ENCODE measurements at places on chromosomes 4 and X.

DNA sequence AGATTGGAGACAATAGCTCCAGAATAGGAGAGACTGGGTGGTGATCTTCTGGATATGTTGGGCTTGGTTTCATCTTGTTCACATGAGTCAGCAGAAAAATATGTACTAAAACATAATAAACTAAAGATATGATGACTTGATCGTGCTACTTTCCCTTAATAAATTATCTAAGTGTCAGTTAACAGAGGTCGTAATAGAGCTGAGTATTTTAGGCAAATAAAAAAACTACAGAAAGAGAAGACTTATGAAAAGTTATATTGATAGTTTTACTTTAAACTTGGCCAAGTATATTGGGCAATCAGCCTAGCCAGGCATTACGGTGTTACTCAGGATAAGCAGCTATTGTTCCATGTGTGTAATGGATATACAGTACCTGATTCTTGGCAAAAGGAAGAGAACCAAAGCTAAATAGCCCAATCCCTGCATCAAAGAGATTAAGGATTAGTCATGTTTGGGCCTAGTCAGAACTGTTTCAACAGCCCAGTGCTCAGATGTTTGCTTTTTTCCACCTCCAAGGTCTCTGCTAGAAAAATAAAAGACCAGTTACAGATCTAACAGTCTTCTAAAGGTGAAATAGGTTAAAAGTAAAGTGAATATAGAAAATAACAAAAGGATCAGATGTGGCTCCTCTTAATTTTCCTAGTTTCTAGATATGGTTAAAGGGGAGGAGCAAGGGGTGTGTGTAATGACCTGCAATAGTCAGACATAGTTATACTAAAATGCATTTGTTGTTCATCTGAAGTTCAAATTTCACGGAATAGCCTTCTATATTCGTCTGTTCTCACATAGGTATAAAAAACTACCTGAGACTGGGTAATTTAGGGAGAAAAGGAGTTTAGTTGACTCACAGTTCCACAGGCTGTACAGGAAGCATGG lies 262.6 kb downstream of the ADGRL3 start:
- DNase-seq, result no peak

DNA sequence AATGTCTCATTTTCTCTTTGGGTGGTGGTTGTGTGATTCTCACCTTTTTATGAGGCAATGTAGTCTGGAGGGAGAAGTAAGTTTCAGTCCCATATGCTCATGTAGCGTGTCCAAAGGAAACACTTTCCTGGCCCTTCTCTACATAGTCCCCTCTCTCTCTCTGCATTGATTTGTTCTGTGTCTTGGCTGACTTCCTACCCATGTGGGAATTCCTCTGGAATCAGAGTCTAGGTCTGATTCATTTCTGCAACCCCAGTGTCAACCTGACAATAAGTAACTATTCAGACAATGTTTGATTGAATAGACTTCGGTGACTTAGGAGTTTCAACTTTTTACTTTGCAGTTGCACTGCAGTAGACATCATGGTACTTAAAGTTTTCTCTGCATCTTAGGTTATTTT lies 2.7 kb upstream of the ALAS2 start:
- no peak for DNase-seq

GRCh38 chrX:36978886-36979285 lies 29.3 kb upstream of the FAM47C start:
- DNase-seq, result no peak

GRCh38 chr4:185950891-185951290 lies 118.1 kb upstream of the TLR3 start:
- no peak for DNase-seq

DNA sequence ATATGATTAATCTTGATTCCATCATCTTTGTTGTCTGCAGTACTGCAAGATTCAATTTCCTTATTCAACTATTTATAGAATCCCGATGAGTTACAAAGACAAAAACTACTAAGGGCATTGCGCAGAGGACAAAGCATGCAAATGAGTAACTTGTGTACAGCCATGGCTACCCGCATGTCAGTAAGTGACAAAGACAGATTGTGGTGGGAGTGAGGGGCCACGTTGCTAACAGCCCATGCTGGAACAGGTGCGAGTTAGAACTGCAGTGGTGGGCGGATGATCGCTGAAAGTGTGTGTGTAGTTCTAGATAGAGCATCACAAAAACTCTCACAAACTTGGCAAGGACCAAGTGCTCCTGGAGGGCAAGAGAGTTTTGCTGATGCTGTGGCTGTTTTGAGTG lies 49.5 kb downstream of the ACOX3 start:
- no peak for DNase-seq

GRCh38 chrX:131264053-131264452 lies 25.1 kb downstream of the IGSF1 start:
- DNase-seq, result no peak

- DNase-seq, result no peak
Observed at GRCh38 chr4:68451246-68452211, 4.3 kb downstream of the TMPRSS11E start.

DNA sequence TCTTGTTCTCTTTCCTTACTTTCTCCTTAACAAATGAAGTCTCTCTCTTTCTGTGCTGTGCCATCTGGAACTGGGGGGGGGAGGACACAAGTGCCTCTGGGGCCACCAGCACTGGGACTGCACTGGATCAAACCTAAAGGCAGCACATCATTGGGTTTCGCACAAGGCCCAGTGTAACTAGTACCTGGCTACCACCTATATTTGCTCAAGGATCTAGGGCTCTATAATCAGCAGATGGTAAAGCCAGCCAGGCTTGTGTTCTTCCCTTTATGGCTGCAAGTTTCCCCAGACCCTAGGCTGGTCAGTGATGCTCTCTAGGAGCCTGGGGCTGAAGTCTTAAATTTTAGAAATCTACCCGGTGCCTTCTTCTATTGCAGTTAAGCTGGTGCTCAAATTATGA lies 40.1 kb downstream of the RTL3 start:
- DNase-seq, result no peak

- DNase-seq, result no peak
Observed at GRCh38 chr4:95105983-95106382, 348.2 kb downstream of the BMPR1B start.

DNA sequence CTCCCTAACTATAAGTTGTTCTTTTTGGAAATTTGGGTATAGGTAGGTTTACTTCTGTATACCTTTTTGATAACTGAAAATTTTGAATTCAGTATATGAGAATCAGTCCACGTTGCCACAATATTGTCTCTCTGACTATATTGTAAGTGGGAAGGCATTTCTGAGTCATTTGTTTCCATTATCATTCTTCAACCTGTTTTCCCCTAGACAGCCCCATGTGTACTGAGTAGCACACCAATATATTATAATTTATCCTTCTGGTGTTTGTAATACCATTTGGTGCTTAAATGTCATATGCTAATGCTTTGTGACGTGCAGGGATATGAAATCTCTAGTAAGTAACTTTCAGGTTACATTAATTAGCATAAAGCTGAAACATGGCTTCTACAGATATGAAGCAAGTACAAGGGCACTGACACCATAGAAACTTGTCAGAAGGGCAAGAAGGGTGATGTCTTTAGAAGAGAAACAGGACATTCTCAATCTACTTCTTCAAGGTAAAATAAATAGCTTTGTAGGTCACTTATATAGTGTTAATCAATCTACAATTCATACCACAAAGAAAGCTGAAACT lies 27.7 kb downstream of the PAK3 start:
- no peak for DNase-seq

DNA sequence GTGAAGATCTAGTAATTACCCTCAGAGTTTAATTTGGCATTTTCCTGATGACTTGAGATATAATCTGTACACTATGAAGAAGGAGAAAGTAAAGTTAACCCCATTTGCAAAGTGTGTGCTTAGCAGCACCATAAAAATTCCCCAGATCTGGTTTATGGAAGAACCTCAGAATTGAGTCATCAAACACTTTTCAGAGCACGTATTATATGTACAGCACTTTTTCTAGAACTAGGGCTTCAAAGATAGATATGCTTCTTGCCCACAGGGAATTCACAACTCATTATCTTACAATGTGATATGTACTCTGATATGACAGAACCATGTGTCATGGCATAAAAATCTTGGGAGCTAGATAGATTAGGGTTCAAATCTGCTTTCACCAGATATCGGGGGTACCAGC lies 150.9 kb downstream of the SLC10A7 start:
- no peak for DNase-seq

- no peak for DNase-seq
Observed at GRCh38 chr4:153651116-153651515, 33.0 kb upstream of the TLR2 start.

GRCh38 chr4:184751585-184751956 lies 17.7 kb upstream of the CENPU start:
- DNase-seq, result no peak

DNA sequence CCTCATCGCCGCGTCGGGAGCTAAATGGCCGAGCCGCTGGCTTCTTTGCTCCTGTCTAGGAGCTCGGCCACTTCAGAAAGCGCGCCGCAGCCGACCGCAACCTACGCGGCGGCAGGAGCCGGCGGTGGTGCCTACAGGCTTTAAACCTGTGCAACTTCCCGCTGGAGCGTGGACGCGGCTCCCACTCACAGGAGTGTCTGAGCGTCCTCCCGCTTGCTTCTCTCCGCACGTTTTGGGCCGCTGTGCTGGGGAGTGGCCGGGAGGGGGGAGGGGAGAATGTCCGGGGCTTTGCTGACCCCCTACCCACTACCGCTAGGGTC lies 1.0 kb downstream of the NHSL2 start:
- DNase-seq, result no peak

DNA sequence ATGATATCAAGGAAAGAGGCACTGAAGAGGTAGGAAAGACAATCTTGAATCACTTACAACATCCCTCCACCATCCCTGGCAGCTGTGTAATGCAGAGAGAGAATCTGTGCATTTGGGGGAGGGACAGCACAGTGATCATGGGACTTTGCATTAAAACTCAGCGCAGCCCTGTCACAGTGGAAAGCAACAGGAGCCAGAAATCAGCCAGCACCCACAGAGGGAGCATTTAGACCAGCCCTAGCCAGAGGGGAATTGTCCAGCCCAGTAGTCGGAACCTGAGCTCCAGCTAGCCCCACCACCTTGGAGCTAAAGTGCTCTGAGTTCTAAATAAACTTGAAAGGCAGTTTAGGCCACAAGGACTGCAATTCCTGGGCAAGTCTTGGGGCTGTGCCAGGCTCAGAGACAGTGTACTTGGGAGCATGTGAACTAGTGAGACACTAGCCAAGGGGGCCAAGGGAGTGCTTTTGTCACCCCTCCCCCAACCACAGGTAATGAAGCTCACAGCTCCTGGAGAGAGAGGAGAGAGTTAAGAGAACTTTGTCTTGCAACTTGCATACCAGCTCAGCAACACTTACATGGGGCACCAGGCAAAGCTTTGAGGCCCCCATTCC lies 83.9 kb upstream of the FAM241A start:
- DNase-seq, result no peak

- DNase-seq, result no peak
Observed at GRCh38 chrX:151552743-151553142, 10.7 kb upstream of the PASD1 start.

DNA sequence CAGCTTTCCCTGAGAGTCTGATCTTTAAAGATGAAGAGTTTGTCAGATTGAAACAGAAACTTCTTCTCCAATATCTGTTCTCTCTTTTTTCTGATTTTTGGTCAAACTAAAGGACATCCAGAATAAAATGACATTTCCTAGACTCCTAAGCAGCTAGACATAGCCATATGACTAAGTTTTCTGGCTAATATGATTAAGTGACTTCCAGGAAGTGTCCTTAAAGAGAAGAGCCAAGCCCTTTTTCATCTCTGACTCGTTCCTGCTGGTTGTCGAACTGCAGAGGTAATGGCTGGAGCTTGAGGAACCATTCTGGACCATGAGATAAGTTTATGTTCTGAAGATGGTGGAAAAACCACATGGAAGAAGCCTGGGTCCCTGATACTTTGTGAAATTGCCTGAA lies 546.0 kb downstream of the BCOR start:
- DNase-seq, result no peak

GRCh38 chr4:122576261-122577188 lies 44.3 kb downstream of the IL21 start:
- DNase-seq, result no peak

DNA sequence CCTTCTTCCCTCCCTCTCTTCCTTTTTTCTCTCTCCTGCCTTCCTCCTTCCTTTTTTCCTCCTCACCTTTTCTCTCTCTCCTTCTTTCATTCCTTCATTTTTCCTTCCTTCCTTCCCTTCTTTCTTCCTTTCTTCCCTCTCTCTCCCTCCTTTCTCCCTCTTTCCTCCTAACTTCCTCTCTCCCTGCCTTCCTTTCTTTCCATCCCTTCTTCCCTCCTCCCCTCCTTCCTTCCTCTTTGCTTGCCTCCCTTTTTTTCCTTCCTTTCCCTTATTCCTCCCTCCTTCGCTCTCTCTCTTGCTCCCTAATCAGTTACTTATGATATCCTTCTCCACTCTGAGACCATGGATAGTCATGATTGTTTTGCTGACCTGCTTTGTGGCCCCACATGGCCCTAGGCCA lies 56.7 kb upstream of the PUDP start:
- no peak for DNase-seq

- no peak for DNase-seq
Observed at GRCh38 chr4:109185548-109185947, 116.9 kb downstream of the COL25A1 start.

Measured in amygdala (tissue), 56 donors.